ENCODE measurements at places on chromosomes 4 and X.

DNA sequence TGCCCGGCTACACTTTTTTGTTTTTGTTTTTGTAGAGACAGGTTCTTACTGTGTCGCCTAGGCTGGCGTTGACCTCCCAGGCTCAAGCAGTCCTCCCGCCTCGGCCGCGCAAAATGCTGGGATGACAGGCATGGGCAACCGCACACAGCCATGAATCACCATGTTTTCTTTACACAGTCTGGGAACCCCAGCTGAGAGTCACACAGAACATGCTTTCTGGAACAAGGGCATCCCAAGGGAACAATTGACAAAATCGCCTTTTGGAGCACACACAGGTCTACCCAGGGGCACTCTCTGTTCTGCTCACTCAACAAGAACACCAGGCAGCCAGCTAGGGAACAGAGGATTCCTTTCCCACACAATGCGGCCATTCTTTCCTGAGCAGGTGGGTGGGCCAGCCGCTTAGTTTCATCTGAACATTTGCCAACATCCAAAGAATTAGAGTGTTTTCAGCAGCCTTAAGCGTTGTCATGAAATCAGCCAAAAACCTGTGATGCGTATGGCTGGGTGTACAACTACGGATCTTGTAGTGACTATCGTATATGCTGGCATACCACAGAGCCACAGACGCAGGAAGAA is 15.7 kb downstream of the PRKX start:
- DNase-seq = peak; percentile 69

- peak; percentile 55 for DNase-seq
These were observed 30.1 kb upstream of the BBS7 start for GRCh38 chr4:121900132-121900983.

- no peak for DNase-seq
These were observed 33.9 kb downstream of the NBDY start for GRCh38 chrX:56762707-56763555.

- DNase-seq = no peak
These were observed 37.7 kb downstream of the PALLD start for GRCh38 chr4:168534535-168534934.

DNA sequence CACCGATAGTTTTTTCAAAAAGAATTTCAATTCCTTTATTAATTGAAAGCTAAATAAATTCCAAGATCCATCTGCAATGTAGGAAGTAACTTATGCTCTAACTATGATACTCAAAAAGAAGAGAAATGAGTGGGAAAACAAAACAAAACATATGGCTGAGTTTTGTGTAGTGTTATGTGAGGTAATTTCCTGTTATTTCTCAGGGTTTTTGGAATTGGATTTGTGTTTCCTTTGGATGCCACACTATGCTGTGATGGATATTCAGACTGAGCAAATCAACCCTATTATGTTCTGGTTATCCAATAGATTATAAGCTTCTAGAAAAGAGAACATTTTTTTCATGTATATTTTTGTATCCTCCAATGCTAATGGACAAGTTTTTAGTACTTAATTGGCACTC is 73.4 kb upstream of the RAPGEF2 start:
- DNase-seq = no peak

- no peak for DNase-seq
These were observed 66.3 kb downstream of the TMEM156 start for GRCh38 chr4:38965866-38966265.

DNA sequence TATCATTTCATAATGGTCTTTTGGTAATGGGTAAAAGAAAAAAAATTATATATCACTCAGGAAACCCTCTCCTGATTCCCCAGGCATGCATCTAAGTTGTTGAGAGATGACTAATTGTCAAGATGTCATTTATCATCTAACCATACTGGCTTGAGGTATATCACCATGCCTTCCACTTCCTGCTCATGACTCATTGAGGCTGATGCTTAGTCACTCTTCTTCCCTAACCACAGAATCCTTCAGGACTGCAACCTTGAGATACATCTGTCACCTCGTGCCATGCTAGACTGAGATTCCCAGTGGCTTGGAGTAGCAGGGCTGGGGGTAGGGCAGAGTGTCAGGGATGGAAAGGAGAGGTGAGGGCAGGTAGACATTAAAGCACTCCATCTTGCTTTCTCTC is 782.5 kb upstream of the INTU start:
- DNase-seq = peak; percentile 98

DNA sequence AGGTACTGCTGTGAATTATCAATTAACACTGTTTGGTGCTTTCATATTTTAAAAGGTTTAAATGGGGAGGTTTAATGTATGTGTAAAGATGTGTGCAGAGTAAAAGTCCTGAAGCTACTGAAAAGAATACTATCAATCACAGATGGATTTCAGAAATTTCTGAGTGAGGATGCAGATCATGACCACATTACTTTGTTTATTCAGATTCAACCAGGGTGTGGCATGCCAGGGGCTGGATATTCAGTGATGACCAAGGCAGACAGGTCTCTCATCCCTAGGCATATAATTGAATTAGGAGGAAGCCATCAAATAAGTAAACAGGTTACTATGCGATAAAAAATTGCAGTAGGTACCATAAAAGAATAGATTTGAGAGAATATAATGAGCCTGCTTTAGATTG is 28.0 kb upstream of the ANKRD50 start:
- DNase-seq = no peak

GRCh38 chr4:5018096-5018495 is 1.2 kb downstream of the CYTL1 start:
- DNase-seq = no peak

GRCh38 chr4:83209419-83209818 is 75.2 kb downstream of the COQ2 start:
- no peak for DNase-seq

Measured in bronchial epithelial cell (primary cell).